ENCODE measurements at places on chromosomes 5 and 9.

- DNase-seq: peak; percentile 88
Measured at GRCh38 chr5:93421468-93421867, 159.6 kb downstream of the NR2F1-AS1 start.

DNA sequence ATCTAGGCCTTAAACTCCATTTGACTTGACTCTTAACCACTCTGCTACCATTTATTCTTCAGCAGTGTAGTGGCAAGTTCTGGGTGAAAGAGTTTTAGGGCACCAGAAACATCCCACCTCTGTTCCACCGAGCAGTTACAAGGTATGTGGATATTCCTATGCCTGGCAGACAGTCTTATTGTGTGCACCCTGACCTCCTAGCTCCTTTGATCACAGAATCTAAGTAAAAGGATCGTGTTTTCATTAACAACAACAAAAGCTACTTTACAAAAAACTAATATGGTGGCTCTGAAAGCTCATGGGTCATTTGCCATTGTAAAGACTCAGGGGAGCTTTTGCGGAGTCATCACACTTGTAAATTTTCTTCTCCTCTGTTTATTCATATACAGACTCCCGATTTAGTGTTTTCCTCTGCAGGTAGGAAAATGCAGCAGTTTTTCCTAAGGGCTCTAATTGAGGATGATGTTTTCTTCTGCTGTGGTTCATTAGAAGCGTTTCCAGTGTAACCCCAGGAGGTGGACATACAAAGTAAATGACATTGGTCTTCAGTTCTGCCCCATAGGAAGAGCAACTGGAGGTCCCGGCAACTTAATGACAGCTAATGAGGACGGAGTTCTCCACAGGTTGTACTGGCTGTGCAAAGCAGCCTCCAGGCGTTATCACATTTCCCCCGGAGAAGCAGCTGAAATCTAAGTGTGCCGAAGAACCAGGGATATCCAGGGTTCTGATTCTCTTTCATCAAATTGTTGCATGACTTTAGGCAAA, 78.2 kb downstream of the ATP10B start:
- DNase-seq: no peak

- DNase-seq: no peak
Measured at GRCh38 chr9:26077860-26078259, 399.6 kb upstream of the TUSC1 start.

- DNase-seq: no peak
Measured at GRCh38 chr5:77758141-77758938, 17.8 kb downstream of the TBCA start.

GRCh38 chr9:89528540-89528939, 30.6 kb upstream of the SEMA4D start:
- no peak for DNase-seq

GRCh38 chr9:12403721-12404120, 289.5 kb upstream of the TYRP1 start:
- no peak for DNase-seq

- no peak for DNase-seq
Measured at GRCh38 chr9:134243778-134244467, 79.6 kb upstream of the RNU6ATAC start.

DNA sequence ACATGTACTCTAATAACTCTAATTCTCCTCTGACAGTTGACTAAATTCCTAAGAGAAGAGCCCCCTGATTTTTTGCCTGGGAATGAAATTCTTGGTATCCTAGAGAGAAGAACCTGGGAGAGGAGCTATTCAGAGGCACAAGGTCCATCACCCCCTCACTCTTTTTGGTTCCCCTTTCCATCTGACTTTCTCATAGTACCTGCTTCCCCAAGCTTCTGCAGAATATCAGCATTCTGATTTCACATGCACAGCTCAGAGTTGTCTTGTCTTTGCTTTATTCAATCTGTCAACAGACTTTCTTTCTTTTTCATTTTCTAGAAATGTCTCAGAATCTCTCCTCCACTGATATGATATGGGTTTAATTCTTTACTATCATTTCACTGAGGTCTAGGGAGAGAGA, 141.5 kb upstream of the FBXL17 start:
- no peak for DNase-seq

DNA sequence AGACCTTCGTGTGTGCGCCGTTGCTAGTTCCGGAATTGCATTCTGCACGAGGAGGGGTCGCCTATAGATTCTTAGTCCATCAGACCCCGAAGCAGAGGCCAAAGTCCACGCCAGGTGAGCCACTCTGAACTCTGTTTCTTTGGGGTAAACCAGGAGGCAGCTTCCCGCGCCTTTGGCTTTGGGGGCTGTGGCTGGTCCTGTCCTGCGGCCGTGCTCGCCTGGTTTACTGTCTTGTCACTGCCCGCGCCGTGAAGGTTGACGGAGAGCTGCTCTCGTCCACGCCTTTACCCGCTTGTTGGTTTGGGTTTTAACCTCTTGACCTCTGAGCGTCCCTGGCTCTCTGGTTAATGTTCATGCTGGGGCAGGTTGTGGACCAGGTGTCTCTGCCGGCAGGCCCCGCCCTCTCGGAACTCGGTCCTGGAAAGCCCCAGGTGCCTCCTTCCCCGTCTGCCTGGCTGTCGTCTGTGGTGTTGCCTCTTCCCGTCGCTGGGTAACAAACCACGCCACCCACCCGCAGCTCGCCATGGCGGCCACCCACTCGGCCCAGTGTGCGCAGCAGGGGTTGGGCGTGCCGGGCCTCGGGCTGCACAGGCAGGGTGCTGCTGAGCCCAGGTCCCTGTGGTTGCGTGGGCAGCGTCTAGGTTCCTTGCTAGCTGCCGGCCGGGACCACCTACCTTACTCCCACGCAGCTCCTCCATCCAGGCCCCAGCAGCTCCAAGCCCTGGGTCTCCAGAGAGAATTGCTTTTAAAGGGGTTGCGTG, 44.6 kb upstream of the CACNA1B start:
- no peak for DNase-seq

DNA sequence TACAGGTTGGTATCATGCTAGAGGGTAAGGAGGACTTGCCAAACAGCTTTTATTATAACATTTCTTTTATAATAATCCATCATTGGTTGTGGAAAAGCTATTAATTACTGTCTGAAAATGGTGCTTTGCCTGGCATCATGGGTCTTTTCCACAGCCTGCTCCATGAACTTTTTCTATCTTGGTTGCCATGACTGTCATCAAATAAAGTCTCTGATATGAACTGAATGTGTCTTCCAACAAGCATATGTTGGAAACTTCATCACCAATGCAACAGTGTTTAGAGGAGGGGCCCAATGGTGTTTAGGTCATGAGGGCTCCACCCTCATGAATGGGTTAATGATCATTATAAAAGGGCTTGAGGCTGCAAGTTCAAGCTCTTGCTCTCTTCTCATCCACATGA, 81.0 kb downstream of the FREM1 start:
- DNase-seq: no peak

DNA sequence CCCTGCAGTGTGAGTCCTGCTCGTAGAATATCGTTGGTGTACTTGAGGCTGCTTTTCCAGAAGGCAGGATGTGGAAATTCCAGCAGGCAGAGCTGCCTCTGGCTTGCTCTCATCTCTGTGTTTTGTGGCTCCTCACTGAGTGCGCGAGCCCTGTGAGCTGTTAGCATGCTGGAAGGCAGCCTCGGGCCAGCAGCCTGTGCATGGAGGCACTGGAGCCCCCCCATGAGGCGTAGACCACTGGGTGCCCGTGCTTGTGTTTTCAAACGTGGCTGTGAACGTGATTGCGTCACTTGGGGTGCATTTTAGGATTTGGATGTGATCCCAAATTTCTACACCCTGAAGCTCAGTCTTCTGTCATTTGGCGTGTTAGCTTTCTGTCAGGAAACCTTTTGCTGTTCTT, 3.2 kb downstream of the WDR5 start:
- DNase-seq: no peak

DNA sequence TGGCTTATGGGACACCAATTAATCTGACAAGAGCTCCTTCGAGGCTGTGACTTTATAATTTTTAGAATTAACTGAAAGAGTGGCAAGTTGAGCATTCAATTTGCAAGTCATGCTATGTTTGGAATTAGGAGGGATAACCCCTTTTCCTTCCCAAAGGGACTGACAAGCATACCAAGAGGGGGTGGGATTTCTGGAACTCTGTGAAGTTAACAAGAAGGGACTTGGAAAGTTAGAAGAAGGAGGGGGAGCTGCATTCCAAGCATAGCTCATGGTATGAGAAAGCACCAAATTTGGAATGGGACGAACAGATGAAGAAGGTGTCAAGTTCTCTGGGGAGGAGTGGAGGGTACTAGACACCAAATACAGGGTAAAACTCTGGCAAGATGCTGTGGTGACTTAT, 8.9 kb upstream of the PALM2AKAP2 start:
- DNase-seq: no peak

DNA sequence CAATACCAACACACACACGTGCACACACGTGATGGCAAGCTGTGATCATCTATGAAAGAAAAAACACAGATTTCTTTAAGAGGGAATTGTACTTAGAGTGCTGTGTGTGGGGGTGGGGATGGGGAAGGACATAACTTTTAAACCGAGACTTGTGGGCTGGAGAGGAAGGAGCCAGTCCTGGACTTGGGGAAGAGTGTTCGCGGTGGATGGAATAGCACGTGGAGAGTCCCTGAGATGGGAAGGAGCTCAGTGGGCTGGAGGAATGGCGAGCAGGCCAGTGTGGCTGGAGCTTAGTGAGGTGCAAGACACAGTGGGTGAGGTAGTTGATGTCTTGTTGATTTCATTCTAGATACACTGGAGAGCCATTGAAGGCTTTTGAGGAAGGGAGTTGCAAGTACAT, 78.5 kb downstream of the RGS3 start:
- no peak for DNase-seq

GRCh38 chr5:162325143-162325727, 257.7 kb downstream of the GABRG2 start:
- DNase-seq: no peak

- no peak for DNase-seq
Measured at GRCh38 chr5:1933364-1934055, 50.8 kb upstream of the IRX4 start.

GRCh38 chr9:113356686-113357292, 7.4 kb downstream of the BSPRY start:
- DNase-seq: no peak

- no peak for DNase-seq
Measured at GRCh38 chr5:122435761-122436160, 123.7 kb downstream of the SNCAIP start.

GRCh38 chr5:34415559-34416198, 240.4 kb upstream of the RAI14 start:
- DNase-seq: no peak

DNA sequence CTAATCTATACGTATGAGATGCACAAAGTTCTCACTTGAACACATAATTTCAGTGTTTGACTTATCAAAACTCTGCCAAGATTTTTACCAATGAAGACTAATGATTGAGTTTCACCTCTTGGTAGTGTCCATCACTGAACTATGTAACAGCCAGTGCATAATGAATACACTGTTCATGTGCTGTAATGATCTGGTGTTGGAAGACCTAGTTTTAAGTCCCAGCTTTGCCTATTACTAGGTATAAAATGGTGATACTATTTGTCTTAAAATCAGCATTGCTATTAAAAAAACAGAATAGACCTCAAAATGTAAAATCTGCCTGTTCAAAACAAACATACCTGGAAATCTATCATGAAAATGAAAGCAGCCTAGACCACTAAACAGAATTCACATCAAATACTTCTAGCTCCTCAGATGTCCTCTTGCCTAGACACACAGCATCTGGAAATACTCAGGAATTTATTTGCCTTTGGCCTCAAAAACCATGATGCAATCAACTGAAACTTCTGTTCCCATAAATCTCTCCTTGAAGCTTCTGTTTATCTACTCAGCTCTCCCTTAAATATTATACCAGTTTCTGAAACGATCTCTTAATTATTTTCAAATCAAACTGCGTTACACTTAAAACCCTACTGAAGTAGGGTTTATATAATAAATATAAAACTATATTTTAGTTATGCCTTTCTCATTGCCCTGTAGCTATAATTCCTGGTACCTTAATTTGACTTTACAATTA, 38.1 kb downstream of the MRPS27 start:
- peak; percentile 69 for DNase-seq

GRCh38 chr9:70580606-70581195, 166.2 kb upstream of the KLF9 start:
- DNase-seq: no peak

DNA sequence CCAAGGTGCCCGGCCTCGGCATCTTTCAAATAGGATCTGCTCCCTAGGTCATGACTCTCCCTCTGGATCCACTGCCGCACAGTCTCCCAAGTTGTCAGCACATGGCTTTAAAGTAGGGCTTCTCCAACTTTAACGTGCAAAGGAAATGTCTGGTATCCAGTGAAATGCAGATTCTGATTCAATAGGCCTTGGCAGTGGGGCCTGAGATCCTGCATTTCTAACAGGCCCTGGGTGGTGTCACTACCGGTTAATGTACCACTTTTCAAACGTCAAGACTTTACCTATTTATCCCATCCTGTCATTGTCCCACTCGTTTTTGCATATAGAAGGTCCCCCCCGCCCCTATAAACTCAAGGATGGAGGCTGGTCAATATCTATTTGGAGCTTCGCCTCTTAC, 137.6 kb upstream of the ZNF618 start:
- DNase-seq: no peak

GRCh38 chr9:110538647-110539041, 40.9 kb downstream of the SVEP1 start:
- no peak for DNase-seq

DNA sequence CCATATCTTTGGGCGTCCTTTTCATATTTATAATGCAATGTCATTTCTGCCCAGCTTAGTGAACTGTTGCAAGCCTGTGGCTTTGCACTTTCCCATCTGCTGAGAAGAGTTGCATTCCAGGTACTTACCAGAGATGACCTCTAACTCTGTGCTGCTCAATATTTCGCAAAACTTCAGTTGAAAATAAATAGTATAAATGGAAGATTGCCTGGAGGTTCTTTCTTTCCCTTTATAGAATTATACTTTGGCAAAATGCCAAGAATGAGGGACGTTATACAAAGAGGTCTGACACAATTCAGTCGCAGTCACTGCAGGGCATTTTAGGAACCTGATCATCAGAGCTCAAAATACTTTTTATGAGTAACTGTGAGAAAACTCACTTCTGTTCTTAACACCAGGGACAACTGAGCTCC, 18.9 kb upstream of the VLDLR start:
- DNase-seq: no peak

GRCh38 chr5:76801159-76801802, 17.5 kb upstream of the F2RL1 start:
- no peak for DNase-seq

DNA sequence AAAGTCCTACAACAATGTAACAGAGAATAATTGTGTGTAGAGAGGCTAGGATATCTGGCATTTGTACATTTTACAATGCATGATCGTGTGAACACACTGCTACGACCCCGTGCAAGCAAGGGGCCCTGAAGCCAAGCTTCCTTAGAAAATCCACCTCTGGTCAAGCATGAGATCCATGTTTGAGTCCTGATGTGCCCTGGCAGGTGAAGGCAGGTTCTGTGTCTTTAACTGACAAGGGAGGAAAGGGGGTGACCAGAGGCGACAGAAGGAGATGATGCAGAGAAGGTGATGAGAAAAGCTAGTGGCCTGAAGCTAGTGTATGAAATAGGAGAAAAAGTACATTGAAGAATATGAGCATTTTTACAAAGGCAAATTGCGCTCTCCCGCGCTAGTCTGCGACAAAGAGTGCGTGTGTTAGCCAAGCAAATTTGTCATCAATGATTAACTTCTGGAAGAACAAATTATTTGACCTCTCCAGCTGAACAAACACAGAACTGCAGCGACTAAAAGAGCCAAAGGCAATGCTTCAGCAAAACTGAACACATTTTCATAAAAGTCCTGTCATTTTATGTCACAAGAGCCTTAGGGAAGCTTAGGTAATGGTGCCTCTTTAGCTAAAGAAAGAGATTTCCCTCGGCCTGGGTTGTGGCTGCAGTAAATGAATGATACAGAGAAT, 101.7 kb upstream of the DAPK1 start:
- DNase-seq: no peak

Measured in SHP77 (cell line).